NB4 (cell line): ENCODE measurements at places on chromosomes 11 and 22.
A peak's percentile ranks its signal among the peaks of the same experiment; 100 is the strongest.

DNA sequence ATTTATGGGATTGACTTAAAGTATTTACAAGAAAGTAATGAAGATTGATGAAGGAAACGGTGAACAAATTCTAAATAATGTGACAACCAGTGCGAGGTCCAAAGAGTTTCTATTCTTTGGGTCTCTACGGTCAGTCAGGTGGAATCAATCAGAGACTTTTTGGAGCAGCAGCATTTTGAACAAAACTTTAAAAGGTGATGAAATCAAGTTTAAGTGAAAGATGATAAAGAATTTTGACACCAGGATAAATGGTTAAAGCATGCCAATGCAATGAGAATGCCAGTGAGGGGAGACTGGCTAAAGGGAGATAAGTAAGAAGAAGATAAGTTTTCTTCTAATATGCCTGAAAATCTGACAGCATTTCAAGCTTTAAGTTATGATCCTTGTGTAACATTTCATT is 67.9 kb downstream of the DCUN1D5 start:
- DNase-seq = no peak

GRCh38 chr11:3959903-3960265 is 104.4 kb downstream of the STIM1 start:
- peak; percentile 27 for DNase-seq

DNA sequence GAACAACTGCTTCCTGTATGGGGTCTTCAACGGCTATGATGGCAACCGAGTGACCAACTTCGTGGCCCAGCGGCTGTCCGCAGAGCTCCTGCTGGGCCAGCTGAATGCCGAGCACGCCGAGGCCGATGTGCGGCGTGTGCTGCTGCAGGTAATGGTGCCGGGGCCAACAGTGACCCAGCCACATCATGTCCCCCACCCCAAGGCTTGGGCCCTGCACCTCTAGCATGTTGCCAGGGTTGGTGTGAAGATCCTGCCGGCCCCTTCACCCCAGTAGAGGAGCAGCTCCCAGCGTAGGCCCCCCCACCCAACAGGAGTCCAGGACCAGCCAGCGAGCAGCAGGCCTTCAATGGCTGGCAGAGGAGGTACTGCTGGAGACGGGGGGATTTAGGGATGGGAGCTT is 15.9 kb downstream of the TAB1 start:
- DNase-seq = no peak

GRCh38 chr11:17855531-17856290 is 121.1 kb downstream of the KCNC1 start:
- DNase-seq = peak; percentile 77

DNA sequence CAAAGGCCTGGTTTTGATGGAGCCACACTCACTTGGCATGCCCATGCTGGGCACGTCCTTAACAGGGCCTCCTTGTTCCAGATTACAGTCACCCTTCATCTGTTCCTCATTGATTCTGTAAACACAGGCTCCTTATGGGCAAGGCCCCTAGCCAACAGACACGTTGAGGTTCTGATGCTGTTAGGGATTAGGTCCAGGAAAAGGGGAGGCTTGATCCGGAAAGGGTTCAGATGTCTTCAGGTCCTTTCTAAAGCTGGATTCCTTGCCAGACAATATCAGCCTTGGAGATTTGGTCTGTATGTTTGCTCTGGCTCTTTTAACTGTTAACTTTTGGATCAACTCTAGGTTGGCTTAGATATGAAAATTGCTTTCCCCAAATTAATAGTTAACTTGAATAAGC is 46.9 kb upstream of the PRSS23 start:
- DNase-seq = no peak

DNA sequence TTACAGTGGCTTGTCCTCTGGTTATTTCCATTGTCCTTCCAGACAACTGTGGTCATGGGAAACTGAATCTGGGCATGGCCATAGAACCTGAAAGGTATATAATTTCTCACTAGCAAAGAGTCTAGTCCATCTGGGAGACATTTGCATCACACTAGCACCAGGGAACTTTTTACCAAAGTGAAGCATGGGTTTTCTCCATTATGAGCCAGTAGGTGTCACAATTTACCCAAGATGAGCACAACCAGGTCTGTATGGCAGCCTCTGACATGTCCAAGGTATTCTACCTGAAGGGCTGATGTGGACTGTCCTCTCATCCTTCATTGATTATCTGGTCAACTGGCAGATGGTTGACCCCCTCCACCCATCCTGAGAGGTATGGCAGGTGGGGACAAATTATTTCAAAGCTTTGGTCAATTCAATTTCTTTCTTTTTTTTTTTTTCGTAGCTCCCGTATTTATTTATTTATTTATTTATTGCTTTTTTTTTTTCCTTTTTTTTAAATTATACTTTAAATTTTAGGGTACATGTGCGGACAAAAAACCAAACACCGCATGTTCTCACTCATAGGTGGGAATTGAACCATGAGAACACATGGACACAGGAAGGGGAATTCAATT is 425.9 kb downstream of the TMEM135 start:
- peak; percentile 37 for DNase-seq

GRCh38 chr22:26939466-26939865 is 282.1 kb downstream of the MIAT start:
- DNase-seq = no peak
